Smooth muscle cell of bladder (primary cell): ENCODE measurements at places on chromosomes 7 and 10. TPM values are rescaled to one million over a fixed set of nuclear protein-coding genes. Genes with fewer than 3 reads are reported as not detected.

Gene AKR1D1
- not detected in 2 replicates for total RNA-seq

Gene CUL1
- total RNA-seq, result 38.4 and 48.0 TPM in 2 replicates

Gene ALOX5
- total RNA-seq, result not detected in 2 replicates

Gene GDF2
- total RNA-seq, result not detected in 2 replicates

Gene DYDC1
- total RNA-seq, result not detected in 2 replicates
